KG1 (cell line): ENCODE measurements at places on chromosomes 7 and 10.

GRCh38 chr10:5943536-5943935 lies 33.8 kb downstream of the IL15RA start:
- no peak for DNase-seq

DNA sequence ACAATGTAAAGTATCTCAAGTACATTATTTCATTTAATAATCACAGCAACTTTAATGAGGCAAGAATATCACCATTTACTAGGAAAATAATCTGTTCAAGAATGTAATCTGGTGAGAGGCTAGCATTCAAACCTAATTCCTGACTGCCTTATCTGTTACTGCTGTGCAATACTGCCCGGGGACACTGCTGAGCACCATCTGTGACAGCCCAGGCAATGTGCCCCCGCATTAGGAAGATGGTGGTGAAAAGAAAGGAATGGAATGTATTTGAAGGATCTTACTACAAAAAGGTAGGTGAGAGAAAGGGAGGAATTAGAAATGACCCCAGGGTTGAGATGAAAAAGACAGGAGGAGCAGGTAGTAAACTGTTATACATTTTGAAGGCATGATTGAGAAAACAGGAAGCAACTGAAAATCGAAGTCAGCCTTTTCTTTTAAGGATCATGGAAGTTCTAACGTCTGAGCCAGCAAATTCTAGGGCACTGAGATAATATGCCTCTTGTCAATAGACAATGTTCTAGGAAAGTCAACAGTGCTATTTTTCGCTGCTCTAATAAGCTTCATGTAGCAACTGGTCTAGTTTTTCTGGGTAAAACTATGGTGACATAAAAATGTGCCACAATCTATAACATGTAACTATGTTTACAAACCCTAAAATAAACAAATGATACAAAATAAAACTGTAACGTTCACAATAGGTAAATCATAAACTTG lies 90.4 kb downstream of the ETV1 start:
- DNase-seq = no peak

DNA sequence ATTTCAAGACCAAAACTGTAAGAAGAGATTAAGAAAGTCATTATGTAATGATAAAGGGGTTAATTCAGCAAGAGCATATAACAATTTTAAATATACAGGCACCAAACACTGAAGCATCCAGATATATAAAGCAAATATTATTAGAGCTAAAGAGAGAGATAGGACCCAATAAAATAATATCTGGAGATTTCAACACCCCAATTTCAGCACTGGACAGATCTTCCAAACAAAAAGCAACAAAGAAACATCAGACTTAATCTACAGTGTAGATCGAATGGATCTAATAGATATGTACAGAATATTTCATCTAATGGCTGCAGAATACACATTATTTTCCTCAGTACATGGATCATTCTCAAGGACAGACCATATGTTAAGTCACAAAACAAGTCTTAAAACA lies 151.3 kb downstream of the COBL start:
- DNase-seq = no peak

GRCh38 chr10:111077785-111078504 lies 1.1 kb downstream of the ADRA2A start:
- peak; percentile 34 for DNase-seq

GRCh38 chr10:20811131-20811530 lies 86.0 kb downstream of the NEBL start:
- no peak for DNase-seq

DNA sequence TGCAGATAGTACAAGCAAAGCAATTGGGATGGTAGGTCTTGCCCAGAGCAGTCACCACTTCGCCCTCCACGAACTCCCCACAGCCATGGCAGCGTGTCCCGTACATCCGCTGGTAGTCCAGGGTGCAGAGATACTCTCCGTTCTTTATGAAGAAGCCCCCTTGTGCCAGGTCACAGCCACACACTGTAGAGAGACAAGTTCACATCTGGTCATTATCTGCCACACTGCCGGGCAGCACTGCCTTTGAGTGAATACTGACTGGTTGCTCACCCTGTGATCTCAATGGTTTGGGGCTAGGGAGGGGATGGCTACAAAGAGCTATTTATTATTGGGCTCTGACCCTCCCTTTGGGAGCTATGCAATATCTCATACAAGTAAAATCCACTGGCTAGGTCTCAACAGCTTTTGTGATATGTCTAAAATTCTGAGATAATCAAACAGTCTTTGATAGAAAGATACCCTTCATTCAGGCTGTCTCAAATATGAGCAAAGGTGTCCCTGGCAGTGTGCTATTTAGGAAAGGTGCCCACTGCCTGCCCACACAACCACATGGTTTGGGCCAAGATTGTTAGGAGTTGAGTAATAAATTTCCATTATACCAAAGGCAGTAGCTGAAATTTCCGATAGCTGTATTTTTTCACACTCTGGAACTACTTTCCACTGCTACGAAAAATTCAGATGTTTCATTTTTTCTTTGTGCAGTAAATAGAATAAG lies 82.5 kb downstream of the ABLIM1 start:
- no peak for DNase-seq

DNA sequence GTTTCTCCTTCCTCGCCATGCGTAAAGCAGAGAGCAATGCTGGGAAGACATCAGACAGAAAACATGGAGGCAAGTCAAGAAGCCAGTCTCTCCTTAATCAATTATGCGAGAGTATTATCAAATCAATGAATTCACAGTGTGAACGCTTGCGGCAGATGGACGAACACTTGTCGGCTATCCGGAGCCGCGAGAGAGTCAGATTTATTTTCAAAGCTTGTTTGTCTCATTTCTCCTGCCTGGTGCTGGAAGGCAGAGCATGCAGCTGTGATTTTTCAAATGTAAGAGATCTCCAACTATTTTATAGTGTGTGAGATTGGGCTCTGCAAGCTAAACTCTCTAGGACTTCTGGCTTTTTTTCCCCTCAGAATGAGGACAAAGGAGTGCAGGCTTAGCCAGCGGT lies 252.3 kb downstream of the SNX10 start:
- no peak for DNase-seq

DNA sequence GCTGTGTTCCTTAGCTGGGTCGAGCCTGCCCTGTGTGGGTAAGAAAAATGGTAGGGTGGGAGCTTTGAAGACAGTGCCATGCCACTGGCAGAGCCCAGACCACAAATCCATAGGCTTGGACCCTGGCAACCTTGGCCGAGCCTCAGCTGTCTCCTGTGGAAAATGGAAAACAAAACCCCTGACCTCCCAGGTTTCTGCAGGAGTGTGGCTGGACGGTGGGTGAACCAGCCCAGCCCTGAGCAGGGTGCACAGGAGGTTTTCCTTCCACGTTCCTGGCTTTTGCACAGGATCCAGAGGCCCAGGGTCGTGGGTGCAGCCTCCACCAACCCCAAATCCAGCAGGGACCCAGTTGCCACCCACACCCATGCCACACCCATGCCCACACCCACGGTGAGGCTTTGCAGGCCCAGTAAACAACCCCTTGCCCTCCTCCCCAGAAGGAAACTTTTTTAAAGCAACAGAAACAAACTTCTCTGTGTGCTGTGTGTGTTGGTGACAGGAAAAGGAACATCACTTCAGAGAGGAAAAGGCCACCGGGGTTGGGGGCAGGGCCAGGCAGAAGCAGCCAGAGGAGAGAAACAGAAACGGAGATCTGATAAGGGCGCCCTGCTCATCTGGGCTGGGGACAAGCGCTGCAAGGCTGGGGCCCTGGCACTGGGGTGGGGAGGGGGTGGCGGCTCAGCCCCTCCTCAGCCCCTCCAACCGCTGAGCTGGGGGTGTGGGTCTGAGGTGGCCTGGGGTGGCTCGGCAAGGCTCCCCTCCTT lies 20.7 kb upstream of the ZMIZ1 start:
- peak; percentile 38 for DNase-seq

DNA sequence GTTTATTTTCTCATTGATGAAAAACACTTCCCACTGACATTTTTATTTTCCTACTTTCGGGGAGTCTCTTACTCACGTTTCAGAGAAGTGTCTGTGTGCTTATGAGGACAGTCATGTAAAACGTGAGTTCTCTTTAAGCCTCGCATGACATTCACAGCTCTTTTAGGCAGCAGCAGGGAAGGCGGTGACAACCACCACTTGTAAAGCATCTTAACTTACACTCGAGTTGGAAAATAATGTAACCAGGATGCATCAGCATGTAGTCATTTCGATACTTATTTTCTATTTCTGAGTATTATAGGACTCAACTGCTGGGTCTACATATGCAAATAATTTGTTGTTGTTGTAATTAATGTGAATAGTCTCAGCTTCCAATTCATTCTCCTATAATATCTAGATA lies 153.6 kb downstream of the SEMA3D start:
- DNase-seq = no peak

DNA sequence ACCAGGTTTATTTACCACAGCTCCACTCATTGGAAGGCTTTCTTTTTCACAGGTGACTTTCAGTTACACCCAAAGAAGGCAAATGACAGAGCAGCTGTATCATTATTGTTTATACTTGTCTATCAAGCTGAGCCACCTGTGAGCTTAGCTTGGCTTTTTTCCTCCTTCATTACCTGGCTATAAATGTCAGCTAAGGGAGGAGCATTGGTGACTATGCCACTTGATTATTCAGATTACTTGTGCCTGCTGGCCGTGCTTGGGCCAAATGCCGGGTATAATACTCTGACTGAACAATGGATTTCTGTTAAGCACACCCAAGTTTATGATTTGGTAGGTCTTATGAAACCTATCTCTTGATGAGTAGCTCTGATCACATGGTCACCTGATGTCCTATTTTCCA lies 9.9 kb upstream of the GNAT3 start:
- no peak for DNase-seq

DNA sequence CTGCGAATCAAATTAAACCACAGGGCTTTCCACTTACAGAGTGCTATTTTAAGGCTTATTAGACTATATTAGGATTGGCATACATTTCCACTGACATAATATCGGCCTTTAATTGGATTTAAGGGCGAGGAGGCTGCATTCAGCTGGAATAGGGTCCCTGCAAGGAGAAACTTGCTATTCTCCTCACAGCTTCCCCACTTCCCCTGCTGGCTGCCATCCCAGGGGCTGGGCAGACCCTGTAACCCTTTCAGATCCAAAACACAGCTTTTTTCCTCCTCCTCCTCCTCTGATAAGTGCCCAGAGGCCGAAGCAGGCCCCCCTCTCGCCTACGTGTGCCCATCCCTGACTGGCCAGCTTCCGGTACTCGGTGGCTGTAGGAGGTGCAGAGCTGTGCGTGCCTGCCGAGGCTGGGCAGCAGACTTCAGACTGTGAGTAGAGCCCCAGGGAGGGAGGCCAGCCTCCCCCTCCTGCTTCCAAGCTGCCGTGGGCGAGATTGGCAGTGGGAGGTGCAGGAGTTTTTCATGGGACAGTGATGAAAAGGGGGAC lies 224.2 kb downstream of the PLXNA4 start:
- no peak for DNase-seq

DNA sequence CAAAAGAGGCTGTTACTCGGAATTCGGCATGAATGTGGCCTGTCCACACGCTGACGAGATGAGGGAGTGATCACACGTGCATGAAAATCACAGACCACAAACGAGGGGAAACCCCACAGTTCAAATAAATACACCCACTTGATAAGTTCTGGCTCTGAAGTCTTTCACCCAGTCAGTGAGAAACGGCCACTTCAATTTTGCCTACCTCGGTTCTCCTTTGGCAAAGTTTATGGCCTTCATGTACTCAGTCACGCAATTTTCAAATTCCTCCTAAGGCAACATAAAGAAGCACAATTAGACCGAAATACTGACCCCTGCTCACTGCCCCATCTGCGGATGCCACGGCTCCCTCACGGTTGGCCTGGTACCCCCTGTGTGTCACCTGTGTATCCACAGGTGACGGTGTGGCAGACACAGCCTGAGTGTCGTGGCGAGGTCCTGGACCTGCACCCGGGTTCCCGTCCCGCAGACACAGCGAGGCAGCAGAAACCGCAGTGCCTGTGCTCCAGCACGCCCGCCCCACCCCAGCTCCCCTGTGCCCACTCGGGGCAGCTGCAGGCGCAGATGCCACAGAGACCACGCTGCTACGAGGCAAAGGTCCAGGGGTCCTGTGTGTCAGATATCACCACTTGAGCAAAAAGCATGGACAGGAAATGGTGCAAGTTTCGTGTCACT lies 1.4 kb downstream of the CFAP46 start:
- no peak for DNase-seq

GRCh38 chr10:1653321-1653720 lies 84.0 kb downstream of the ADARB2 start:
- DNase-seq = no peak

GRCh38 chr7:137934941-137935883 lies 66.7 kb downstream of the CREB3L2 start:
- peak; percentile 1 for DNase-seq

DNA sequence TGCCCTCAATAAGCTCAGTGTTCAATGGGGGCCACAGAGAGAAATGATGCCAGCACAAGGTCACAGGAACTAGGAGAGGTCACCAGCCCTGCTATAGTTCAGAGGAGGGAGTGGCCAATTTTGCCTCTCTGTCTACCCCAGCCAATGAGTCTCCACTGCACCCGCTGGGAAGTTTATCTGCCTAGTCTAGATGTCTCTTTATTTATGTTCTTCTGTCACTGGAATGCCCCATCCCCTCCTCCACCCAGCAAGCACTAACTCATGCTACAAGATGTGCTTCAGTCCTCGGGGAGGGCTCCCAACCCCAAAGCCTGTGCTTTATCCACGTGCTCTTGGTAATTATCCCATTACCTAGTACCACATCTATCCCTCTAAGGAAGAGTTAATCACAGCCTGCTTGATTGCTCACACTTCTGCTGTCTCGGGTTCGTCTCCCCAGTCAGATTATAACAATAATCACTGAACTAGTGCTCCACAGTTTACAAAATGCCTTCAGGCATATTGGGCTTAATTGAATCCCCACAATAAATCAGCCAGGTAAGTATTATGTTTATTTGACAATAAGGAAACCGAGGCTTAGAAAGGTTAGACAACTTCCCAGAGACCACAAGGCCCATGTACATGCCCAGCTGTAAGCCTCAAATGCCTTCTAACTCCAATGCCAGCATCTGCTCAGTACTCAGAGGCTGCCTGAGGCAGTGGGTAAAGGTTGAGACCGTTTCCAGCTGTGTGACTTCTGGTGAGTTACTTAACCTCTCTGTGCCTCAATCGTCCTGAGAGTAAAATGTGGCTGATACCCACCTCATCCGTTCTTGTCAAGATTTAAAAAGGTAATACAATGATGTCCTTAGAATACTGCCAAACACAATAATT lies 3.9 kb downstream of the HIP1 start:
- no peak for DNase-seq

DNA sequence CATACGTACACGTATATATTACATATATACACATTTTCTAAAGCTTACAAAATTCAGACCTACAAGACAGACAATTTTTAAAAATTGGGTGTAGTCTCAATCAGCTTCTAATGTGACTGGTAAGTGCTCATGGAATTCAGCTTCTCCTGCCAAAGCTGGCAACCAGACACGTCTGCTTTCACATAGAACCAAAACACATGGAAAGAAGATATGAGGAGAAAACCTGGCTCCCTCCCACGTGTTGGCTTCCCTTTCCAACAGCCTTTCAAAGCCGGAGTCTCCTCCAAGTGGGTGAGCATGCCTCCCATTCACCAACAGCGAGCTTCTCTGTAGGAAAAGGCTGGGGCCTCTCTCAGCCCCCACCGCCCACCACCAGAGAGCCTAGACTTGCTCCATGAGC lies 33.4 kb downstream of the CDCA7L start:
- DNase-seq = no peak
